ENCODE measurements at places on chromosomes 5 and 9.

DNA sequence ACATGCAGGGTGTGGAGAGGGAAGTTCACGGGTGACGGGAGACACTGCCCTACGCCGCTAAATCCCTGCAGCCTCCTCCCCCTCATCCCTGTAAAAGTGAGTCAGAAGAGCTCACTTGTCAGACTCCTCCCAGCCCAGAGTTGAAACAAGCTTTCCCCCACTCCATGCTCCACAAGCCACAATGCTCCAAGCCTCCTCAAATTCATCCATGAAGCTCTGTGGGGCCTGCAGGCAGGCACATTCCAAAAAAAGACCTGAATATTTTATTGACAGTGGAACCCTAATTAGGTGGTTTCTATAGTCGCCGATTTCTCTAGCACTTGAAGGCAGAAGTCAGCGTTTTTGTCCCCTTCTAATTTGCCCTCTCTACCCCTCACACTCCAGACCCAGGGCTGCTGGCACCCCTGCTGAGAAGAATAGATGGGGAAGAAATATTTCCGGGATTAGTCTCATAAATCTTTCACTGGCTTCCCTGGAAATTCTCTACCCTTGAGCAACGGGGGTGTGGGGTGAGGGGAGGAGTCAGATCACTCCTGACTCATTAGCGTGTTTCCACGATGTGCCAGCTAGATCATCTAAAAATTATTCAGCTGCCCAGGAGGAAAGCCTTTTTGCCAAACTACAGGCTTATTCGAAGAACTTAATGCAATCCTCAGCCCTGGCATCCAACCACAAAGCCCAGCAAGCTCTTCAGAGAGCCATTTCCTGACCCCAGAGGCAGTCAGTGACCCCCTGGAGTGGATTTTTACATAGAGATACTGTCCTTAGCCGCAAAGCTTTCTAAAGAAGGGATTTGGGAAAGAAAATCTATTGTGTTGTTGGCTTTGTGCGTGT is 97.1 kb downstream of the ENC1 start:
- peak; percentile 41 for DNase-seq

DNA sequence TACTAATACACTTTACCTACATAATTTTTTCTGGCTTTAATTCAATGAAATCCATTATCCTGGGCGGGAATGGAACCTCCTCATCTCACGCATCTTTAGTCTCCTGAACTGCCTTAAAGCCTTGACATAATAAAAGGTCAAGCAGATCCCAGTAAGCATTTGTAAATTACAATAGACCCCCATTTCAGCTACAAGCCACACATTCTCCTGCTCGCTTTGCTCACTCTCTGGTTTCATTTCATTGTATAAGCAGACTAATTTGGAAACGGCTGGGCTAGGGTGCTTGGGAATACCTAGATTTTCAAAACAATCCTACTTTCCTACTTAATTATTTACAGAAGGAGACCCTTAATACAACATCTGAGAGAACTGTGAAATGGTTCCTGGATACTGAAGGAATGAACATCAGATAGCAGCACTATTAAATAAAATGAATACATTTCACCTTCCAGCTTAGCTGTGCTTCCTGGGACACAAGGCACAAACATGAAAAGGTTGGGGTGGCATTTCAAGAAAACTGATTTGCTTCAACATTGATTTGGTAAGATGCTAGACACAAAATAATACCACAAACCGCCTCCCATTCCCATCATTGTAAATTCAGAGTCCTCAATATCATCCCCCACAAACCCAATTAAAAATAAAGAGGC is 1.5 kb downstream of the JAKMIP2 start:
- DNase-seq = no peak

- no peak for DNase-seq
Observed at GRCh38 chr9:17166346-17166745, 31.5 kb downstream of the CNTLN start.

- no peak for DNase-seq
Observed at GRCh38 chr5:169988947-169989346, 8.7 kb upstream of the INSYN2B start.

- no peak for DNase-seq
Observed at GRCh38 chr9:78295731-78296130, 1.2 kb upstream of the PSAT1 start.

- DNase-seq = no peak
Observed at GRCh38 chr9:86723346-86723745, 224.0 kb downstream of the GAS1 start.

DNA sequence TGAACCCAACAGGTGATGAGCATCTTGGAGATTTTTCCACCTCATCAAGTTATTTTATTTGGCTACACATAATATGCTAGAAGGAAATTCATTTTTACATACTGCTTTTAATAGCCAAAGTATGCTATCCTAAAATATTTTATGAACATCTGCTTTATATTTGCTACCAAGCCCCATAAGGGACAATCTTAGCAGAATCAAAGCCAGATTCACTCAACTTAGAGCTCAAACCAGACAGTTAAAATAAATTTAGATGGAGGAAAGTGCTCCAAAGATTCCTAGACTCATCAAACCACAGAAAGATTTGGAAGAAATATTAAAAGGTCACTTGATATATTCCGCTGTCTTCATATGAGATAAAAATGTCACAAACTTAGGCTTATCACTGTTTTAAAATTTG is 637.1 kb upstream of the CCNG1 start:
- no peak for DNase-seq

- DNase-seq = no peak
Observed at GRCh38 chr5:28165096-28165495, 1126.7 kb upstream of the CDH9 start.

- no peak for DNase-seq
Observed at GRCh38 chr9:78848061-78848460, 551.1 kb downstream of the PSAT1 start.

GRCh38 chr9:86585422-86586143 is 231.4 kb upstream of the TUT7 start:
- no peak for DNase-seq

DNA sequence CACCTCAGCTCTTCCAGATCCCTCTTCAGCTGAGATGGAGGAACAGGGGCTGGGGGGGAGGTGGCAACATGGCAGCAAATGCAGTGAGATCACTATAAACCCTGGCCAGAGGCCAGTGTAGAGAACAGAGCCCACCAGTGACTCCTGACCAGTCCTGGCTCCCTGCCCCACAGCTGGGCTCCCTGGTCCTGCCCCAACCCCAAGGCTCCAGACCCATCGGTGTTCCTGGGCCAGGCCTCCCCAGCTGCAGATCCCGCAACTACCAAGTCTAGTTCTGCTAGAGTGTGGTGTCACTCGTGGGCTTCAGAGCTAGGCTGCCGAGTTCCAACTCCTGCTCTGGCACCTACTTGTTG is 16.8 kb downstream of the AKNA start:
- no peak for DNase-seq

DNA sequence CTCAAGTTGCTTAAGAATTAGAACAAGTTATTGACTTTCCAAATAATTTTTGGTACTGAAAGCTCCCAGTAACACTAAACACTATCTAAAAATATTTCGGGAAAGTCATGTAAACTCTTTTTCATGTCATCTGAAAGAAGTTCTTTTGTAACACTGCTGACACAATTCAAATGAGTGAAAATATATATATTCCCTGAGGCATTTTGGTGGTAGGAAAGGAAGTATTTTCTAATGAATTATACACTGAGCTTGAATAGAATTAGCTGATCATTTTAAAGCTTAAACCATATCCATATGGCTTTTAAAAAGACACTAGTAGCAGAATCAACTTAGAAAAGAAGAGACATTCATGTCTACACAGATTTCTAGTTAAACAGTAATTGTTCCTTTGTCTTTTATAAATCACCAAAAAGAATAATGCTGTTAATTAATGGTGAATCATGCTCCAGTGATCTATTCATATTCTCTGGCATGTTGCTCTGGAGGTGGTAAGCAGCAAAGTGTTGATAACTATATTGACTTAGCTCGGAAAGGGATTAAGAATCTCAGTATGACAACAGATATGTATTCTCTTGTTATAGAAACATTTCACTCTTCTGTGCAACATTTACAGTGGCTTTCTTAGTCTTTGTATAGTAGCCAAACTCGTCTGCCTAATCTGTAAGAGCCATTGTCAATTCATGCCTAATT is 27.4 kb upstream of the RFX3 start:
- DNase-seq = no peak

DNA sequence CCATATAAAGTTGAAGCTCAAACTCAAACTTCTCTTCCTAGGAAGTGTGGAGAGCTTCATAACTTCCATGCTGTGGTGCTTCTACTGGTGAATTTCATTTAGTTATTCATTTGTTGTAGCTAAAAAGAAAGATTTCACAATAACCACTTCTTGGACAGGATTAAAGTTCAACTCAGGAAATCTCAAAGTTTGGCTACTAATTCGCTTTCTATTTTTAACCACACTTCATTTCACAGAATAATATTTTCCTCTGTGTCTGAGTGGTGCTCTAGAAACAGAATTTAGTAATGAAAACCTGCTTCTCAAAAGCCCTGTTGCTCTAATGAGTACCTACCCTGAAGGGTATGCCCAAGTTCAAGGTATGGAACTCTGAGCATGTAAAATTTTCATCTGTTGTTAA is 73.9 kb downstream of the ACTBL2 start:
- no peak for DNase-seq

DNA sequence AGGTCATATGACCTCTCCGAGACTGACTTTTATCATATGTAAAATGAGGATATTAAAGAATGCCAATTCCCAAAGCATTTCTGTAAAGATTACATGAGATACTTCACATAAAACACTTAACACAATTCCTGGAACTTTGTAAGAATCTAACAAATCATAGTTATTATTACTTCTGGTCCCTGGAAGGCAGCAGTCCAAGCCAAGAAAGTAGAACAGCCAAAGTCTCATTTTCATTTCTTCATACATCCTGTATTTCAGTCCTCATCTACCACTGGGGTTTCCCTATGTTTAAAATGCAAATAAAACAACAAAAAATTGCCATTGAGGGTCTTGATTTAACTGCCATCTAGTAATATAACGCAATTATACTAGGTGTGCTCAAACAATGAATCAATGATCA is 179.5 kb downstream of the MARCHF11 start:
- DNase-seq = no peak

GRCh38 chr9:73074176-73074708 is 77.4 kb upstream of the ANXA1 start:
- no peak for DNase-seq

Measured in body of pancreas (tissue), 4 donors.